Stimulated activated CD4-positive, alpha-beta T cell treated with anti-CD3 and anti-CD28 coated beads, Interleukin-15, amount 100 ng/mL, for 24 hours (primary cell): ENCODE measurements at places on chromosomes 5 and 9.

- DNase-seq = no peak
These were observed 5.0 kb upstream of the AJM1 start for GRCh38 chr9:136837146-136837855.

DNA sequence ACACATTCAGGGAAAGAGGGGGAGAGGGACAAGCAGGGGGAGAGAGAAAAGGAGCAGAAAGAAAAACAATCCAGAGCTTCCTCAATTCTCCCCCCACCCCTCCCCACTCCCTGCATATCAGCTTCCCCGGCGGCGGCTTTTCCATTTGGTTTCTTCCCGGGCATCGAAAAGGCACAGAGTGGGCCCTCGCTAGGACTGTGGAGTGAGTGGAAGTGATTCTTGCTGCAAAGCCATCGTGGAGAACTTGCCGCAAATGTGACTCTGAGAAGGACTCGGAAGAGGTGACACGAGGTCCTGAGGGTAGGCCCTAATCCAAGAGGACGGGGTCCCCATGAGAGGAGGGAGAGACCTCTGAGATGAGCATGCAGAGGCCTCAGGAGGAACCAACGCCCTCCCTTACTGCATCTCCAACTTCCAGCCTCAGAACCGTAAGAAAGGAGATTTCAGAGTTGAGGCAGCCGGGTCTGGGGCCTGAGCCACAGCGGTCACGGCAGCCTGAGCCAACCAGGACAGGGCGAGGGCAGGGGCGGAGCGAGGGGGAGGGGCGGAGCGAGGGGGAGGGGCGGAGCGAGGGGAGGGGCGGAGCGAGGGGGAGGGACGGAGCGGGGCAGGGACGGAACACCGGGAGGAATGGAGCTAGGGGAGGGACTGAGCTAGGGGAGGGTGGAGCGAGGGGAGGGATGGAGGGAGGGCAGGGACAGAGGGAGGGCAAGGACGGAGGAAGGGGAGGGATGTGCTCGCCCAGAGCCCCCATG, 21.2 kb upstream of the SARDH start:
- no peak for DNase-seq

- DNase-seq = no peak
These were observed 184.1 kb downstream of the DIRAS2 start for GRCh38 chr9:90458485-90458884.

DNA sequence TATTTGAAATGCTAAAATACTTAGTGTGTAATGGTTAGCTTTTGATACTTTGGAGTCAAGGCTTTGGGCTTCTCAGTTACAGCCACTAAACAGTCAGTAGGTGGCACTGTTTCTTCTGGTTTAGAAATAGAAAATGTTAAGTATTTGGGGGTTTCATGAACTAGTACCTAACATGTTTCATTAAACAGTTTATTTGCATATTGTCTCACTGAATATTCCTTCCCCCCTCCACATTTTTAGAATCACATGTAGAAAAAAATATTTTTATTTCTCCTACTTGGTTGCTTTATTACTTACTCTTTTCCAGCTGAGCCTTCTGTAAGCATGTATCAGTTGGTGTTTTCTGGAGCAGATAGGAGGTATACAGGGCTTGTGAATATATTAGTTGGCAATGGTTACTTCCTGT, 48.0 kb downstream of the IPO11 start:
- DNase-seq = no peak

DNA sequence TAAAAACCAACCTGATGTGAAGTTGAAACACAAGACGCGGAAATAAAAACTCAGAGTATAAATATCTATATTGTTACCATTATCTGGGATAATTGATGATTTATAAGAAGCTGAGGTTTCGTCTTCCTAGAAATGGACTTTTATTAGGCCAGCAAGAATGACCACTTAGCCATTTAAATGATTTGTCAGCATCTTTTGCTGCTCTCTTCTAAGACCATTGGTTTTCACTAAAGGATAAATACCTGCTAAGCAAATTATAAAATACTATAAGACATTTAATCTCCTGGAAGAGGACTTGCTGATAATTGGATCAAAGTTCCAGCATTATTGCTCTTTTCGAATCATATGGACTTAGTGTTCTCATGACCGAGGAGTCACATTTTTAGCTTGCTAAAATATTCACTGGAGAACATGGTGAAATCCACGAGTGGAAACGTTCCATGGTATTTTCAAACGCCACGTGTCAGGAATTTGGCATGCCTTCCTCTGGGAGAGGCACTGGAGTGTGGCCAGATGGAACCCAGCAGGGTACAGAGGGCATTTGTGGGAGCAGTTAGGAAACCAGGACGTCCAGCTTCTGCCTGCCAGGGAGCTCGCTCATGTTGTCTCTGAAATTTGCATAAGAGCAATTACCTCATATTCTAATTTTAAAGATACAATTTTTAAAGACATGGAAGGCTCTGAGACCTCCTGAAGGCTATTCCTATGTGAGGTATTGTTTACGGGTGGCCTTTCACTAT, 43.1 kb downstream of the TNFAIP8 start:
- no peak for DNase-seq

- no peak for DNase-seq
These were observed 45.3 kb downstream of the CWC27 start for GRCh38 chr5:64814073-64814472.

DNA sequence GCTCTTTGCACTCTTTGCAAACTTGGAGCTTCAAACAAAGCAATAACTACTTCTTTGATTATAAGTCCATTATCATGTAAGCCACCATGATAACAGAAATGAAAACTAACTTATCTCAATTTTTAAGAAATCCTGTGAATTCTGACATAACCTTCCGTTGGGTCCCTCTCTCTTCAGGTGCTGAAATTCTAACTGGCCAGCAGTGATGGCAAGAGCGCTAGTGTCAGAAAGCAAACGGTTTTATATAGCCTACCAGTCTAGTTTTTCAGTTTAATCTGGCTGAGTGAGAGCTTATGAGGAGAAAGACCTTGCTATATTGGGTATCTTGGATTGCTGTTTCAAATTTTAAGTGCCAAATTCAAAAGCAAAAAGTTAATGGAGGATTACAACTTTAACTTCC, 13.4 kb downstream of the NFIB start:
- no peak for DNase-seq

DNA sequence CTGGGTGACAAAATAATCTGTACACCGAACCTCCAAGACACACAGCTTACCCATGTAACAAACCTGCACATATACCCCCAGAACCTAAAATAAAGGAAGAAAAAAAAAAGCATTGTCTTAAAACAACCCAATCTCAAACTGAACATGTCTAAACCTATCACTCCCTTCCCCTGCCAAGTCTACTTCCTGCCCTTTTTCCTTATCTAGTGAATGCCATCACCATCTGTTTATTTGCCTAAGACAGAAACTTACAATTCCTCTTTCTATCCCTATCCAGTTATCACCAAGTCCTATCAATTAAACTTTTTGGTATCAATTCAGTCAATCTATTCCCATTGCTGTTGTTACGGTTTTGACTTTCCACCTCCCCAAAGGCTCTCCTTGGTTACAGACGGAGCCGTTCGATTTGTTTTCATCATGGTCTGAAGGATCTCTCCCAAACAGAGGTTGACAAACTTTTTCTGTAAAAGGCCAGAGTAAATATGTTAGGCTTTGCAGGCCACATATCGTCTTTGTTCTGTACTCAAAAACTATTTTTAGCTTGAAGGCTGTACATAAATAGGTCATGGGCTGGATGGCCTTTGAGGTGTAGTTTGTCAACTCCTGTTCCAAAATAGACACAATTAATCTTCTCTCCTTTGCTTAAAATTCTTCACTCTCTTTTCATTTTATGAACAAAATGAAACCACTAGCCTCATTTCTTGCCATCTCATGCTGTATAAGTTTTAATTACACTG, 12.1 kb downstream of the NOL8 start:
- no peak for DNase-seq

DNA sequence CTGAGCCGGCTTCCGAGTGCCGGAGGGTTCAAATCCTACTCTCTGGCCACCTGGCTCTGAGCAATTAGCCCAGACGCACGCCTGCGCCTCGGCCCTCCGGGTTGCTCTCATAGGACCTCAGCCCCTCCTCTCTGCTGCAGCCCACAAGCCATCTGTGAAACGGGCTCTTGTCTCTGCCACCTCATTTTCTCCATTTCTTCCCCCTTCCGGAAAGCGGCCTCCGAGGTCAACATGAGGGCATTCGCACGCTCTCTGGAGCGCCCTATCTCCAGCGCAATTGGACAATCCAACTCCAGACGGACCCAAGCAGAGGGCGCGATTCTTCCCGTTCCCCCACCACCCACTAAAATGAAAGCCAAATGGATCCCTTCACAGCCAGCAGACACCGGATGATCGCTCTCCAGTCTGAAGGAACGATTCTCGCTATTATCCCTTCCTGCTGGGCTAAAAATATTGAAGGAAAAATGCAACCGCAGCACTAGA, 41.5 kb downstream of the VAV2 start:
- no peak for DNase-seq

GRCh38 chr9:130197888-130198287, 25.7 kb downstream of the NCS1 start:
- no peak for DNase-seq

- DNase-seq = peak; percentile 18
These were observed 4.7 kb downstream of the IFNA8 start for GRCh38 chr9:21413624-21414023.

- DNase-seq = no peak
These were observed 507.7 kb downstream of the CCDC171 start for GRCh38 chr9:16060436-16061129.

DNA sequence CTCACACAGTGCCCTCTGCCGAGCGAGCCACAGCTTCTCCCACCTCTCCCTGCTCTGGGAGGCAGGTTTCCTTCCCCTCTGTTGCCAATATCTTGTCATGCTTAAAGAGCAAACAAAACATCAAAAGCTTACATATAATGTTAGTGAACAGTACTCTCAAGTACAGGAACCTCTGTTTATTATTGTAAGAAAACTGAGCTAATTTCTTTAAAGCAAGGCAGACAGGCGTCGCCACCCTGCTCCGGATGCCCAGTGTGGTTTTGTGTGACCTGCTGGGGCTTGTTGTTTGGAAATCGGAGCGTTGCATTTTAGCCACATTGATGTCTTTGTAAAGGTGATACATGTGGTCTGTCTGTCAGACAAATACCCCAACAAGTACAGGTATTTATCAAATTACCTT, 401.4 kb upstream of the IRX1 start:
- DNase-seq = no peak

GRCh38 chr5:150676578-150676977, 15.5 kb downstream of the MYOZ3 start:
- DNase-seq = no peak

- DNase-seq = no peak
These were observed 49.1 kb upstream of the EXOC3 start for GRCh38 chr5:393846-394275.

DNA sequence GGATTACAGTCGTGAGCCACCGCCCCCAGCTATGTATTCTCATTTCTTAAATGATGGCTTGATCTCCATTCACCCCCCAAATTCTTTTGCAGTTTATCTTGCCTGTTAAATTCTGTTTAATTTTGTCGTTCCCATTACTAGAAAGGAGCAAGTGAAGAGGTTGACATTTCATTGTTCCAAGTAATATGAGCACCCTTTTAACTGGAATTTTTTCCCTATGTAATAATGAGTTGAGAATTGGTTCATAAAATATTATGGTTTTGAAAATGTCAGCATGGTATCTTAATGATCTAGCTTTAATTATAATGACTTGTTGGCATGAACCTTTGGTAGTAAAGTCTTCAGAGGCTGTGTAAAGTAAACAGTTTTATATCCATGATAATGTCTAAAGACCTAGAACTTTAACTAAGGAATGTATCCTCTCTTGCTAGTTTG, 37.4 kb downstream of the F2RL2 start:
- DNase-seq = no peak
